Fibroblast of skin of right biceps (primary cell): ENCODE measurements at places on chromosomes 7 and 10.

DNA sequence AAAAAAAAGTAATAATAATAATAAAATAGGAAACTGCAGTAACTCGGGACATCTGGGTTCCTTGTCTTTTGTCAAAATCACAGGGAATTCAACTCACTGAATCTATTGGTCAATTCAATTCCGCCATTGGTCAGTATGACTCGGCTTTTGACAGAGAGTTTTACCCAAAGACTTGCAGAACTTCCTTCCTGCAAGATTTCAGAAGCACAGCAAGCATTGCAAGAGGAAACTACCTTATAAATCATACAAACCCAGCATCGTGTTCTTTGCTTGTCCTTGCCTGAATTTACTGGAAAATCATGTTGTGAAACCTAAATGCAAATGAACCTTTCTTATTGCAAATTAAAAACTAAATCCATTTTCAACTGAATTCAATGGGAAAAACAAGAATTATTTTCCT lies 15.5 kb downstream of the KLF6 start:
- no peak for DNase-seq

DNA sequence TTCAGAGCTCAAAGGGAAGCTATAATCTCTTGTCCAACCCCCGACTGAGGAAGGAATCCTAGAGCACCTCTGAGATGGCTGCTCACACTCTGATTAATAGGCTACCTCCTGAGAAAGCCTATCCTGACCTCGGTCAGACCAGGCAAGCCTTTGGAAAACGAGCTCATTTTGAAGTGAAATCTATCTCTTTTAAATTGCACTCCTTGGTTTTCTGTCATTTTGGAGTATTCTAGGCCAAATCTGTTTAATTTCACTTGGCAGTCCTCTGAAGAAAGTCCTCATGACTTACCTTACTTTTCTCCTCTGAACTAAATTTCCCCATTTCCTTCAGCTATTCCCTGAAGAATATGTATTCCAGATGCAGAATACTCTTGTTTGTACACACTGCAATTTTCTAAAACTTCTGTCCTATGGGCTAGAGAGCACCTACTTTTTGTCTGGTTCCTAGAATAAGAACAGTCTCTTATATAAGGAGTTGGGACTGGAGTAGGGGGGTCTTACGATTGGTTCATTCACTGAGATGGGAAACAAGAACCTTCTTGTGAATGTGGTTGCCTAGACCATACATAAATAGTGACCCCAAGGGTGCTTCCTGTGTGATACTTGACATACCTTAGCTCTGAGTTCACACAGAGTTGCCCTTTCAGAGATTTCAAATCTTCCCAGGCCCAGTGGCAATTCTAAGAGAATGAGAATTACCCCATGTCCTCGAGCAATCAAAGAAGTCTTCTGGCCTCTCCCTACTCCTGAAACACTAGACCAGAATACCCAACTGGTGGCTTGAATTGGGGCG lies 31.9 kb upstream of the HPS1 start:
- peak; percentile 53 for DNase-seq

GRCh38 chr10:25704622-25705021 lies 229.4 kb upstream of the MYO3A start:
- no peak for DNase-seq

DNA sequence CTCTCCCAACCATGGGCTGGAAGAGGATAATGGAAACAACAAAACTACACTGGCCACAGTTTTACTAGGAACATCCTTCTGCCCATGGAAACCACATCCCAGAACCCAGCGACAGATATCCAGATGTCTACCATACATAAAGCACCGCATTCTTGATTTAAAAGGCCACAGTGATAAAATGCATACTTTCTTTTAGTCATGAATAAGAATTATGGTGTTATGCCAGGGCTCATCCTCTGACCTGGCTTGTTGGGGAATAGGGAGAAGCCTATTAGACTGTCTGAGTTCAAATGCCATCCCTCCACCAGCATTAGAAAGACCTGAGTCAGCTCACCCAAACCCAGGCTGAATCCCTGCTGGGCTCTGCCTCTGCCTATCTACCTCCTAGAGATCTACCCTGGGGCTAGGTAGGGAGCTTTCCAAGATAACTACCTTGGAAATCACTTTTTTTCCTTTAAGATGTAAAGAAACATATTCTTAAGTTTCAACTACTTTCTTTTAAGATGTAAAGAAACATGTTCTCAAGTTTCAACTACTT lies 5.2 kb downstream of the ABCA13 start:
- no peak for DNase-seq

GRCh38 chr7:115292381-115292780 lies 370.5 kb downstream of the MDFIC start:
- DNase-seq: no peak

DNA sequence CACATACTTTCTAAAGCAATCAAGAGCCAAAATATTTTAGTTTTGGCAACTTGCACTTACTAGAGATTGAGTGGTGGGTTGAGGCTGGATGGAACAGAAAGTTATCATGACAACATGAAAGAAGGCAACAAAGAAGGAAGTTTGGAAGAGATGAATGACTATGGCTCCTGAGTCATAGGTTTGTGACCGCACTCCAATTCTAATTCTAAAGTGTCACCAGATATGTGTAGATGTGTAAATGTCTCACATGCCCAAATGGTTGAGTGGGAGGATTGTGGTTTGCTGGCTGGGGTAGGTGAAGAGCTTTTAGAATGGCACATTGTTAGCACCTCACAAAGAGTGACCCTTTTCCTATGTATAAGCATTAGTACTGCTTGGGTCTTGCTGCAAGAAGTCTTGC lies 20.2 kb downstream of the TAS2R16 start:
- DNase-seq: no peak

GRCh38 chr7:95479992-95480624 lies 5.6 kb upstream of the ASB4 start:
- DNase-seq: no peak

DNA sequence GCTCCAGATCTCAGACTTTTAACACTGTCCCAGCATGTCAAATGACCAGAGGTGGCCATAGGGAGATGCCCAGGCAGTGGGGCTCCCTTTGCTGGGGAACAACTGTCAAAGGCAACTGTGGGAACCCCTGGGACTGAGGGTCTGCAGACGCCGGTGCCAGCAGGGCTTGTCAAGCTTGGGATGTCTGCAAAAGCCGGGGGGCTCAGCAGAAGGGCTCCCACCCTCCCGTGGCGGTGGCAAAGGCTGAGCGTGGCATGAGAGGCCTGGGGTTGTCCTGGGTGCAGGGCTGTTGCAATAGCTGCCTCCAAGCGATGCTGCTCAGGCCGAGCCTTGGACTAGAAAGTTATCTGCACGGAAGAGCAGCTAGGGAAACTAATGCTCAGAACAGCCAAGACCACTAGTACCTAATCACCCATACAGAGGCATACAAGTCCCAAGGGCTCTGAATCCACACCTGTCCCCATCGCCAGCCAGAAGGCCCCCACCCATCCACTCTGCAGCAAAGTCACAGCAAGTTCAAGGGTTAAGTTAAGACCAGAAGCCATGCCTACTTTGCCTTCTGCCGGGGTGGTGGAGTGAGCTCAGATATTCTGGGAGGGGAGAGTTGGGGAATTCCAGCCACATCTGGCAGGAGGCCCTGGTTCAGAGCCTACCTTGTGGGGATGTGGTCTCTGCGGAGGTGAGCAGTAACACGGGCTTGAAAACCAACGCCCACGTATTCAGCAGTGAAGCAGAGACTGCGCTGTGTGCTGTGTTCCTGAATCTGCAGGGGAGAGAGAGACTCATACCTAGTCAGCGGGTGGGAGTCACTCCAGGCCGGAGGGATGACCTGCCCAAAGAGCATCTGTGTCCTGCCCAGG lies 4.6 kb downstream of the SH2B2 start:
- DNase-seq: no peak

- peak; percentile 31 for DNase-seq
These were observed 232.2 kb downstream of the DNAJB6 start for GRCh38 chr7:157568770-157569584.

- no peak for DNase-seq
These were observed 5.7 kb upstream of the PPP2R2D start for GRCh38 chr10:131895116-131895515.
